ENCODE measurements at places on chromosomes 3 and 15.

DNA sequence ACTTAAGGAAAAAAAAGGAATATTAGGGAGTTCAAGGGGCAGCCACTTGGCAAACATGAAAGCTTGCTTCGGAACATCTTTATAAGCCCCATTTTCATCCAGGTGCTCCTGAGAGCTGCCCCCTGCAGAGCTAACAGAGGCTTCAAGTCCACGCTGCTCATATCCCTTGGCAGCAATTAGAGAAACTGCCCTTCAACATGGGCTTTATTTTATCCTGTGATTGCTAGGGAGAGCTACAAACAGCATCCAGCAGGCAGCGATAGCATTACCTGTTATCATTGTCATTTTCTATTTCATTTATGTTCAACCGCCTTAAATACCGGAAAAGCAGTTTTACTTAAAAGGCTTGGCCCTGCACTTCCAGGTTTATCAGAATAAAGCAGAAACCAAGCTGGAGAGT, 68.4 kb upstream of the MCTP2 start:
- no peak for DNase-seq

GRCh38 chr3:185021256-185021655, 131.6 kb downstream of the C3orf70 start:
- DNase-seq = no peak

- DNase-seq = no peak
Observed at GRCh38 chr3:196641333-196642054, 2.0 kb downstream of the NRROS start.

- DNase-seq = no peak
Observed at GRCh38 chr3:50267280-50267913, 1.6 kb upstream of the SEMA3B start.

DNA sequence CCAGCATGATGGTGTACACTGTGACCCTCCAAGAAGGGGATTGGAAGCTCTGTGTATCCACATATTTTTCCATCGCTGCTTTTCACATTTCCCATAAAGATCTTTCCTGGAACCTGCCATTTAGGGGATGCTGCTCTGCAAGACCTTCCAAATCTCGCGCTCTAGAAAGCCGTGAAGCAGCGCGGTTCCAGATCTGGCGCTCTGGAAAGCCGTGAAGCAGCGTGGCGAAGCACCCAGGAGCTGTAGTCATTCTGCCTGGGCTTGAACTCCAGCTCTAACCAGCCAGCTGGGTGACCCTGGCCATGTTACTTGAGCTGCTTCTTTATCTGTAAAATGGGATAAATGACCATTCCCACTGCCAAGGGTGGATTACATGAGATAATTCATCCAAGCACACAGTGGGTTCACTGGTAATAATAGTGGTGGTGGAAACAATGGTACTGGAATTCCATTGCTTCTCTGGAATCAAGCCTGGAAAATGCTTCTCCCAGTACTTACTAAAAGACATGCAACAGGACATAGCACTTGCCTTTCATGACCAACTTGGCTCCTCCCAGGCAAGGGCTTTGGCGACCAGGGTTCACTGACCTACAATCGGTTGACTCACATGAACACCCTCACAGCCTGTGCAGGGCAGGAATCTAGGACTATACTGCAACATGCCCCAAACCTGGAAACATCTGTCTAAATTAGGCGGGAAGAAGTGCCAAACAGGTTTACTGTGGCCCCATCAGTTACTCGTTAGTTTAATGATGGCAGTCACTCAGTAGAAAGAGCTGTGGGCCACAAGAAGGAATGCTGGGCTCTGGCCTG, 70.7 kb downstream of the XXYLT1 start:
- no peak for DNase-seq

DNA sequence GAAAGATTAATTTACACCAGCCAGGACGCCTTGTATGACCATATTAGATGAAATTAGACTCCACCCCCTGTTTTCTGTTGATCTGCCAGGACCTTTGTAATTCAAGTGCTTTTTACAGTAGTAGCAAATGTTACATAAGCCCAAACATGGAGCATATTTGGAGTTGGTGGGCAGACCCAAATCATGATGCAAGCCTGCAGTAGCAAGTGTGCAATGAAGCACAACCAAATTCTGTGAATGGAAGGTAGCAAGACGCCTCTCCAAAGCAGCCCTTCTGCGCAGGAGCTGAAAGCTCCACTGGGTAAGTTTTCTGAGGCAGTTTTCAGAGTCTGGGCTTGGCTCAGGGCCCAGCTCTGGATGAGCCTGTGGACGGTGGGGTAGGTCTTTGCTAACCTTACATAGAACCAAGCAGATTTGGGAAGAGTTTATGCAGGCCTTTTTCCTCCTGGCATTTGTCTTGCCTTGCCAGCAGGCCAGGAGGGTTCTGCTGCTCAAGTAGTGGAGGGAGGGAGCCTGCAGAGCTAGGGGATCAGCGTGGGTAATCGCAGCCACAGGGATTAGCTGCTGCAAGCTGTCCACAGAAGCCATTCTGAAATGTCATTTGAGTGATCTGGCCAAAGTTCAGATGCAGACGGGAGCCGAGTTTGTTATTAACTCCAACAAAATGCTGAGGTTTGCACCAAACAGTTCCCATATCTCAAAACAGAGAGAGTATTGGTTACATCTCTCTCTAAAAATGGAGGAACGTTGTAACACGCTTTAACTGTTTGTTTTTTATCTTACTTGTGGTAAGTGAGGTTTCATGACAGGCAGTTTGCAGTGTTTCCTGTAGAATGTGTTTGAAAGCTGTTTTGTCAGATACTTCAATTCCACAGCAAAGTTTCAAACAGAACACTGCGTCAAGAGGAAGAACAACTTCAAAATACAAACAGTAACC, 55.4 kb downstream of the PSMD6 start:
- DNase-seq = no peak

- no peak for DNase-seq
Observed at GRCh38 chr3:126266850-126267168, 86.4 kb upstream of the ALDH1L1 start.

DNA sequence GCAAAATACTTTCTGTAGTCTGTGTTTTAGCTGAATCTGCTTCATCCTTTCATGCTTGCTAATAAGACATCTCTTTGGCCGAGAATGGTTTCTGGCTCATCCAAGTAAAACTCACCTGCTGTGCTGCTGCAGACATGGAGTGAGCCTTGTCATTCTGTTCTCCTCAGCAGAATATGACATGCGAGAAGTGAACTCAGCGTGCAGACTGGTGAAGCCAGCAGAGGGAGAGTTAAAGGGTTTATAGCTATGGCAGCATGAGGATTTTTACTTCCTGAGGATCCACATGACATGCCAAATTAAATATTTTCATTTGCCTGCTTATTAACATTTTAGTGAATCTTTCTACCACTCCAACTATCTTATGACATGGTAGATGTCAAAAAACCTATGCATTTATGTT, 658.4 kb upstream of the NECTIN3 start:
- no peak for DNase-seq

- DNase-seq = no peak
Observed at GRCh38 chr3:34998902-34999301, 640.4 kb upstream of the ARPP21 start.

- no peak for DNase-seq
Observed at GRCh38 chr3:42991341-42992315, 12.5 kb downstream of the GASK1A start.

DNA sequence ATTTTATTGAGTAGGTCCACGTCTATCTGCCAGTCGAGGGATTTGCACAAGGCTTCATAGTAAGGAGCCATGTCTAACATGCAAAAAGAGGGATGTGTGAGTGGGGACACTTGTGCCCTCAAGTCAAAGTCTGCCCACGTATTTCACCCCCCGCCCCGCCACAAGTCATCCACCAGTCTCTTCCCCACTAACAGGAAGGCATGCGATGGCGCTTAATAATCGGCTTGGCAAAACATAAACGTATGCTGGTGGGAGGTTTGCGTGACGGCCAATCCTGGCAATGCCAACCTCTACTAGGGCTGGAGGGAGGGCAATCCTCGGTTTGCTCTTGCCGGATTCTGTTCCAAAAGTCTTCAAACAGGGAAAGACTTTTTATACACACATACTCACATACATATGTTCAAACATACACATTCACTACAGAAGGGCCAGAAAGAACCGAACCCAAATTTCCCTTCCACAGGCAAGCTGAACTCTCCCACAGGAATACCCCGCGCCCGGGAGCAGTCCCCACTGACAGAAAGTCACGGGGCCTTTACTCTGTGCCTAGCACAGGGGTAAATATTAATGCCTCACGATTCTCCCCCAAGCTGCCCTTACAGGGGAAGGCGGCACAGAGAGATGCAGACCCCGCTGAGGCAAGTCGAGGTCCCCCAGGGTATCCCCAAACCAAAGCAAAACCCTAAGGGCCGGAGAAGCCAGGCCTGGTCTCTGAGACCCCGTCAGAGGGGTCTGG, 675 bp downstream of the PSMD6 start:
- no peak for DNase-seq

GRCh38 chr15:58511599-58511987, 79.8 kb downstream of the LIPC start:
- no peak for DNase-seq

GRCh38 chr15:84595660-84596059, 5.1 kb upstream of the ZSCAN2 start:
- no peak for DNase-seq
